ENCODE measurements at places on chromosomes 6 and 20.

- no peak for DNase-seq
Measured at GRCh38 chr6:3347826-3348225, 89.1 kb downstream of the PSMG4 start.

DNA sequence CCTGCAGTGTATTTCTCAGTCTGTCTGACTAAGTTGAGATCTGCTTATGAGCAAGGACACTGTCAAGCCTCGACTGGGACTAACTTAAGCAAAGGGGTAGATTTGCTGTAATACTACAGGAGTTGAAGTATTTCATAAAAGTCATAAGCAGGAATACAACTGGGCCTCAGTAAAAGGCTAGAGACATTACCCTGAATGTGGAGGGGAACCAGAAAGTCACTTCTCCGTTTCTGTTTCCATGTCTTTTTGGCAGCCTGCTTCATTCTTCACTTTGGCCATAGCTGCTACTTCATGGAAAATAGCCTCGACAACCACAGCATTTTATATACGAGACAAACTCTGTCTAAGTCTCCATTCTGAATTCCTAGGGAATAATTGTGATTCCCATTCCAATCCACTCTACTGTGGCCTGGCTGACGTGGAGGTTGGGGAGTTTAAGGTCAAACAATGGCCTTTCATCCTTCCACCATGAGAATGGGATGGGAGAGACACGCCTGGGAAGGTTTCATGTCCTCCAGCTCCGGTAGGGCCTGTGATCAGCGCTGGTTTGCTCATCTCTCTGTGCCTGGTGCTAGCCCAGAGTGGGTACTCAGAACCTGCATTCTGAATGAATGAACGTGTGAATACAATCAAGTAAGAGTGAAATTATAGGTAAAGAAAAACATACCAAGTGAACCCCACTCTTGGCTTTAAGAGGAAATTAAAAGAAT, 37.1 kb upstream of the DUSP22 start:
- DNase-seq: no peak

DNA sequence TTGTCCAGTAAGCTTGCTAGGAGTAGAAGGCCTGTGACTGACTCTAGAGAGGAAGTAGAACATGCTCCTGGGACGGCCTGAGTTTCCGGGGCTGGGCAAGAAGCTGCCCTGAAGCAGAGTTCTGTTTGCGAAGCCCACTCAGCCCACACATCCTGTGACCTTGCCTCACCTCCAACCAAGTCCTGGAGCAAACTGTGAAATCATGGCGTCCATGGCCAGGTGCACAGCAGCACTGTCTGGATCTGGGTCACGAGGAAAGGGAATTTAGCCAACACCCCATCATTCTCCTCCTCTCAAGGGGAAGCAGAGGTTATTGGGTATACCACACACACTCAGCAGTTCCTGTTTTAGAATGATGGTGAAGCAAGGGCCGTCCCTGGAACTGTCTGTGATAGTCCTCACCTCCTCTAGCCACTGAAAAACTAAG, 87.5 kb downstream of the CRYBG1 start:
- no peak for DNase-seq

DNA sequence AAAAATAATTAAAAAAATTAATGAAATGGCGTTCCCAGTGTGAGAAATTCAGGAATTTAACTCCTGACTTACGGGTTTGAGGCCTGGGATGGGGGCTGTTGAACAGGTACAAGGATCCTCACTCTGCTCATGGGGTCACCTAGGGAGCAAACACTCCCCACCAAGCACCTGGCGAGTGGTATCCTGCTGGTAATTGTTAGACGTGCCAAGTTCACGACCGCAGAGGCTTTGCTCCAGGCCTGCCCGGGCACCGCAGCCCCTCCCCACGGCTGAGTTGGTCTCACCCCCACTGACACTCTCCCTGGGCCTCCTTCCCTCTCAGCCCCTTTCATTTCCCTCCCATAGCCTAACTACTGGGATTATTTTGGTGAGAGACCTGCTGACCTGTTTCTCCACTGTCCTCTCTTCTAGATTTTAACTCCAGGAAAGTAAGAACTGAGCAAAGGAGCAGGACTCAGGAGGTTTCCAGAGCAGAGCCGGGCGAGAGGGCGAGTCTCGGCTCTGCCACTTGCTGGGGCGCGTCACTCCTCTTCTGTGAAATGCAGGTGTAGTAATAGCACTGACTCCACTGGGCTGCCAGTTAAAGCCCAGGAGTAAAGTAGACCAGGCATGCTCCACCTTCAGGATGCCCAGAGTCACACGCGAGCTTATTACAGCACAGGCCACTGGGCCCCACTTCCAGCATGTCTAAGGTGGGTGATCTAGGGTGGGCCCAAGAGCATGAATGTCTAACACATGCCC, 22.8 kb downstream of the BMP7 start:
- no peak for DNase-seq

DNA sequence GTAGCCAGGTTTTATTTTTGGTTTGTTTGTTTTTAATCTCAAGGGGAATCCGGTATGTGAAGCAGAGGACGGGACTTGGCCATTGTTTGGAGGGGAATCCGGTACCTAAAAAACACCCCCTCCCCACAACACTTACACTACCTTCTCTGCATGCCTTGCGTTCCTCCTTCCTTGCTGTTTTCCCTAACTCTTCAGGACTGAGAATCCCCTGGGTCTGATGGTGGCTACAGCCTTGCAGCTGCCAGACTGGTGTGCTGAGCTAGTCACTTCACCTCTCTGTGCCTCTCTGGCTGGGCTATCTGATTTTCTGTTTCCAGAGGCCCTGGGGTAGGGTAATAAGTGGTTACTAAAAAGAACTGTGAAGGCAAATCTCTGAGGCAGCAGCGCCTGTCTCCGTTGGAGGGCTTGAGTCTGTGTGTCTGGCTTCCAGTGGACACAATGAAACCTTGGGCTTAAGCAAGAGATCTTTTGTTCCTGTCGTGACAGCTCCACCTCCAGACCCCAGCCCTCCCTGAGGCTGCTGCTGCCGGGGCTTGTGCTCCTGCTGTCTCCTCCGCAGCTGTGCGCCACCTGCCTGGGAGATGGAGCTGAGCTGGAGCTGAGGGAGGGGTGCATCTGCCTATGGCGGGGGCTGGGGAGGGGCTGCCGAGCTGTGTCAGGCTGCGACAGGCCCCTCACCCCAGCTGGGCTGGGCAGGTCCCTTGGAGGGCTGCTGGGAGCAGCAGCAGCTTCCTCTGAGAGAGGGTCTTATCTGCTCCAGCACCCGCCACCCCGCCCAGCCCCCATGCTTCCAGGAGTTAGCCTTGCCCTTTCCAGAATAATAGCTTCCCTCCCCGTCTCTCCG, 65.8 kb upstream of the CCDC167 start:
- no peak for DNase-seq

GRCh38 chr6:149860834-149861602, 3.1 kb downstream of the LRP11 start:
- DNase-seq: no peak

- no peak for DNase-seq
Measured at GRCh38 chr6:111941686-111942330, 68.6 kb upstream of the FYN start.

DNA sequence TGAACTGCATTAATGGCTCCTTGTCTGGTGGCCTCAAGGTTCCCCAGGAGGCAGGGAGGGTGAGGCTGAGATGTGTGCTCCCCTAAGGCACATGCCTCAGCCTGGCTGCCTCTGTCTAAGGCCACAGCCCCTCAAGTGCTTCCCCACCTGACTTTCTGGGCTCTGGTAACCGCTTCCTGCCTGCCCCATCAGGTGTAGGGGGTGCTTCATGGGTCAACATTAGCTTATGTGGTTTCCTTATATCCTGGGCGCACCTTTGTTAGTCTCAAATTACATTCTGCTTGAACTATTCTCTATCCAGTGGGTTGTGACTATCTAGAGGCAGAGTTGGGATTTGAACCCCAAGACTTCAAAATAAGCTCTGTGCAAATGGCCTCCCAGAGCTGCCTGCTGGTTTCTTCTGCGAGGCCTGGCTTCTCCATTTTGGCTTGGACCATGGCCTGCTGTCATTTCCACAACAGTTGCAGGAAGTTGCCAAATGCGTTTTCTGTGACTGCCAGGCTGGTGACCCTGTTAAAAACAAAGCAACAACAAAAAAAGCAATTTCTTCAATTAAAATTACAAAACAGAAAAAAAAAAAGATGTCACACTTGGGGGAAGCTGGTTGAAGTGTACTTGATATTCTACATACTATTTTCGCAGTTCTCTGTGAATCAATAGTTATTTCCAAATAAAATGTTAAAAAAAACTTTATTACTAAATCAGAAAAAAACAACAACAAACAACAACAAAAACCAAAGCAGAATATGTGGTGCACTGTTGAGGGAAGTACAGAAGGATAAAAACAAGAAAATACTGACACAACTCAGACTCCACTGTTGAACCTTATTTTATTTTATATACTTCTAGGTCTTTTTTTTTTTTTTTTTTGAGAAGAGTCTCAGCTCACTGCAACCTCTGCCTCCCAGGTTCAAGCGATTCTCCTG, 20.0 kb upstream of the ZNFX1 start:
- DNase-seq: no peak

GRCh38 chr6:110067837-110068591, 89.9 kb downstream of the GPR6 start:
- DNase-seq: no peak

DNA sequence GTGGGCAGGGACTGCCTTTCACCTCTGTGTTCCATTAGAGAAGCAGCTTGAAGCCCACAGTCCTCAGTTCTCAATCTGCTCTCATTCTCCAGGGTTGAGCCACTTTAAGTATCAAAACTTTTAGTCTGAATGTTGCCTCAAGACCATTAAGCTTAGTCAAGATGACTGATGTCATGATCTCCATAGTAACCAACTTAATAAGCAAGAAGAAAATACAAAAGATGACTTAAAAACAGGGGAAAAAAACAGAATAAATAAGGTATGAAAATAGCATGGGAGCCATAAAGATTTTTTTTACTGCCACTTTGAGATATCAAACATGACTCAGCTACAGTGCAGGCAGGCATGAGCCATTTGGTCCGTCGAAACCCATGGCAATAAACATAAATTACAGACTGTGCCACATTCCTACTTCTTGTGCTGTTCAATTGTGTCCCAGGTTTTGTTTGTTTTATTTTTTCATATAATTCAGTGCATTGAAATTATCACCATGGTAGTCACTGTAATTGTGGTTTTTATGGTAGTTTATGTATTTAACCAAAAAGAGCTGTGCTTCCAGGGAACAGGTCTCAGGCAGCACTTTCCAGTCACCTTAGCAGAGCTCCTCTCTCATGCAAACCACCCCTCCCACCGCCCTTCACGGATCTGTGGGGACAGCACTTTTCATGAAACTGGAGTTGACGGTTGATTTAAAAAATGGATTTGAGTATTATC, 156.5 kb upstream of the INSM1 start:
- peak; percentile 60 for DNase-seq

- no peak for DNase-seq
Measured at GRCh38 chr6:126341126-126341525, 1.2 kb downstream of the CENPW start.

- peak; percentile 30 for DNase-seq
Measured at GRCh38 chr6:90701146-90701781, 114.4 kb upstream of the MAP3K7 start.

DNA sequence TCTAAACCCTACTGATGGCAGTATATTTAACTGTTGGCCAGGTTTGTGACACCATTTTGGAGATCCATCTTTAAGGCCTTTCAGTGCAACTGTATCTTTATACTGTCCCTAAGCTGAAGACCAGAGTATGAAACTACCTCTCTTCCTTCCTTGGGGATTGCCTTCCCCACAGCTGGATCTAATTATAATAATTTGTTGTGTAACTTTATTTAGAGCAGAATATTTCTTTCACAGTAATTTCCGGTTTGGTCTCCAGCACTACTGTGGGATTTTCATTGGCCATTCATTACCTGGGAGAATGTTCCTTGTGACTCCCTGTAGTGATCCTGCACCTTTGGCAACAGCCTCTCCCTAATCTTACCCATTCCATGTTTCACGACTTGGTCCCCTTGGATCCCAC, 75.2 kb downstream of the AKAP7 start:
- peak; percentile 6 for DNase-seq

GRCh38 chr6:34658605-34659265, 37.8 kb downstream of the ILRUN start:
- DNase-seq: no peak

DNA sequence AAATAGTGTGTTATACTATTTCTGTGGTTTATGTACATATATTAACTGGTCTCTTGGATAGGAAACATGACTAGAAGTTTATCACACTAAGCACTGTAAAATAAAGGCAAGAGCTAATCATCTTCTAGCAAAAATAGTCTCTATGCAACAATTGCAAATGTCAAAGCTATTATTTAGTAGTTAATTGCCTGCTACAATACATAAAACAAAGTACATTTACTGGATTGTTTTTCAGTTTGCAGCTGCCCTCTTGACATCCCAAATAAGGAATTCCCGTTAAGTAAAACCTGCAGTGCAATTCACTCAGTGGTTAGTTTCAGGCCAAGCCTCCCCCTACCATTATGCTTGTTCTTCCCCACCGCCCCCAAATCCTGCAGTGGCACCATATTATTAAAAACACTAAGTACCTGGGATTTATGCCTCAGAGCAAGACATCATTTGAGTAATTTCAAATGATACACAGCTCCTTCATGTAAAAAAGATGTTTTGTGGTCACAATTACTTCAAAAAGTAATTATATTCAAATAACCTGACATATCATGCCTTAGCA, 1.6 kb upstream of the ATP5F1E start:
- no peak for DNase-seq

DNA sequence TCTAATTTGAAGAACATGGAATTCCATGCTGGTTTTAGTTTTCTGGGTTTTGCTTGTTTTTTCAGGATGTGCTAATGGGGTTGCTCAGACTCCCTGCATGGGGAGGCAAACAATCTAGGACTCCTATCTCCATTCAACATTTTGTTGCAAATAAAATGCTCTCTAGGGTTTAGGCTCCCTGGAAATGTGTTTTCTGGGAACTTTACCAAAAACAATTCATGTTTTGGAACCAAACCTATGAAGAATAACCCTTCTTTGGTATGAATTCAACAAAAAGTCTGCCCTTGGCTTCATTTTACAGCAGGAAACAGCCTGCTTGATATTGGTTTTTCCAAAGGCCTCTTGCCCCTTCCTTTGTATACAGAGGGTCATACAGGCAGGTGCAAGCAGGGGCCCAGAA, 217.7 kb downstream of the FOXA2 start:
- no peak for DNase-seq

- DNase-seq: no peak
Measured at GRCh38 chr6:151069641-151070040, 170.1 kb upstream of the AKAP12 start.

DNA sequence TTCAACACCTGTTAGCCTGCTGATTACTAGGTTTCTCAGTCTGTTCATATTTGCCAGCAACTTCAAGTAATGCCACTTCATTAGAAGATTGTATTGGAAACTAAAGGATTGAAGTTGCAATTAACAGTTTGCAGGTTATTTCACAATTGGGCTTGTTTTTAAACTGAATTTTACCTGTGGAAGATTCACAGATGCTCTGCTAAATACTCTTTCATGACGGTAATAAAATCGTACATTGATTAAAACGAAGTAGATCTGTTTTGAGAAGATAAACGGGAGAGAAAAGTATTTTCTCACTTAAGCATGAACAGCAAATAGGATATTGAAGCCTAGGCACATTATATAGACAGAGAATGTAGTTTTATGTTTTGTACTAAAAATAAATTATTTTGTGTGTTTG, 1.6 kb downstream of the RNF182 start:
- DNase-seq: no peak

- peak; percentile 34 for DNase-seq
Measured at GRCh38 chr20:51220293-51220706, 197.4 kb upstream of the KCNG1 start.

GRCh38 chr6:41767112-41767833, 12.4 kb downstream of the FRS3 start:
- peak; percentile 96 for DNase-seq

Data from EL (cell line).